ENCODE measurements at places on chromosomes 7 and 10. TPM values are rescaled to one million over a fixed set of nuclear protein-coding genes. Genes with fewer than 3 reads are reported as not detected.

SUPV3L1 gene
- total RNA-seq: 36.4 TPM

GRCh38 chr10:31829776-31830175, 98.9 kb downstream of the ARHGAP12 start:
- no peak for DNase-seq

SFMBT2 gene
- 9.4 TPM for total RNA-seq

NPTX2 gene
- 3.4 TPM for total RNA-seq

CYP2E1 gene
- 1.00 TPM for total RNA-seq

All from Right ventricle myocardium superior (tissue), 1 donor.